ENCODE measurements at places on chromosomes 3 and 15. TPM values are rescaled to one million over a fixed set of nuclear protein-coding genes. Genes with fewer than 3 reads are reported as not detected.

DNA sequence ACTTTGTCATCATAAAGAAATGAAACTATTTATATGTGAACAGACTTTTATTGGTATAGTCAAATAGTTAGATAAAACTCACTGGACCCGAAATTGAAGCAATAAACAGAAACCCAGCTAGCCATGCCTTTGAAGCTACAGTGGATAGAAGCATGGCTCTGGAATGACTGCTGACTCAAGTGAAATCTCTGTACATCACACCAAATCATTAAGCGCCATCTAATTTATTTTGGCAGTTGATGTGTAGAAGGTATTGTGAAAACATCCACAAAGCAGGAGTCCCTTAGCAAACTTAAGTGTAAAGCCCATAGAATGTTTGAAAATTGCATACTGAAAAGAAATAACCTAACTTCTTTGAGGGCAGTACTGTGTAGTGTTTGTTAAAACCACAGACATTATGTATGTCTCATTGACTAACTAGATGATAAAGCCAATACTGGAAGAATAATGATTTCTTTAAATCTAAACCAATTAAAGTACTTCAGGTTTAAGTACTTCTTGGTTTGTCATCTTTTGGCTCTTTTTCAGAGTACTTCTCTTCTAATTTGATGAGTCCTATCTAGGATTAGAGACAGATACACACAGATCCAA lies 42.8 kb upstream of the FBXL22 start:
- DNase-seq, result no peak

GRCh38 chr3:128214056-128214455 lies 60.8 kb downstream of the EEFSEC start:
- DNase-seq, result no peak

DNA sequence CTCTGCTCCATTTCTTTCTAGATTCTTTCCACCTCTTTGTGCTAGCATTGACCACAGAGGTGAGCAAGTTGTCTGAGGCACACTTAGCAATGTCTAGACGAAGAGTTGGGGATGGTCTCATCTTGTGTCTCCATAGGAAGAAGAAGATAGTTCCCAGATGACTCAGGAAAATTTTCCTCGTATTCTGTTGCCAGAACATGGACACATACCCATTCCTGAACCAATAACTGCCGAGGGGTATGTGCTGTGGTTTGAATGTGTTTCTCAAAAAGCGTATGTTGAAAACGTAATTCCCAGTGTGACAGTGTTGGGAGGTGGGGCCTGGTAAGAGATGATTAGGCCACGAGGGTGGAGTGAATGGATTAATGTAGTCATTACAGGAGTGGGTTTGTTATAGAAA lies 107.5 kb upstream of the GALNT15 start:
- DNase-seq, result no peak

DNA sequence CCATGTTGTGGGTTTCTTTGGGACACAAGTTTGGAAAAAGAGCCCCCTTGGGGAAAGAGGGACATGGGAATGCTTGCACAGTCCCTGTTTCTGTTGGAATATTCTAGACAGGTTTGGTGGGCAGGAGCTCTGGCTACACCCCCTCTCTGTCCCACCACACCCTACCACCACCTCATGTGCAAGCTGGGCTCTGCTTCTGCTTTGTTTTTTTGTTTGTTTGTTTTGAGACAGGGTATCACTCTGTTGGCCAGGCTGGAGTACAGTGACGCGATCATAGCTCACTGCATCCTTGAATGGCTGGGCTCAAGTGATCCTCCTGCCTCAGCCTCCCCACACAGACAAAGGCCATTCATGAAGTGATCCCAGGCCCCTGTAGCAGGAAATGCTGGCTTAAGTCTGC lies 56.9 kb upstream of the FGD5 start:
- no peak for DNase-seq

GRCh38 chr15:70029297-70029701 lies 68.4 kb downstream of the TLE3 start:
- DNase-seq, result no peak

- no peak for DNase-seq
Measured at GRCh38 chr3:117105686-117106085, 396.1 kb downstream of the TUSC7 start.

Gene ISG20
- 7.4 TPM for total RNA-seq

Gene GOLGA8G
- total RNA-seq, result not detected

Measured in breast epithelium (tissue), 4 donors.